ENCODE measurements at places on chromosomes 5 and 9. TPM values are rescaled to one million over a fixed set of nuclear protein-coding genes. Genes with fewer than 3 reads are reported as not detected.

- ATAC-seq: peak; percentile 100
Observed at GRCh38 chr9:104961238-104961637, 33.3 kb upstream of the ABCA1 start.

TUSC1 gene
- not detected for total RNA-seq

ASPN gene
- not detected for total RNA-seq

RGS3 gene
- 85.8 TPM for total RNA-seq

RNF183 gene
- 1.9 TPM for total RNA-seq

Data from activated T-helper 17 cell treated with anti-CD3 and anti-CD28 coated beads, Interleukin-2, amount 50 U/mL, for 72 hours (primary cell).